ENCODE measurements at places on chromosomes 11 and 22. TPM values are rescaled to one million over a fixed set of nuclear protein-coding genes. Genes with fewer than 3 reads are reported as not detected.

Gene BTBD18
- total RNA-seq: not detected

Gene CHRM1
- not detected for total RNA-seq

Gene SLCO2B1
- not detected for total RNA-seq

Gene NARS2
- total RNA-seq: 24.6 TPM

Gene SMIM35
- total RNA-seq: 0.40 TPM

Gene P4HA3
- total RNA-seq: not detected

Gene DNAJB7
- not detected for total RNA-seq

Gene LMO1
- total RNA-seq: not detected

Gene LARGE1
- 0.81 TPM for total RNA-seq

Gene MRGPRF
- not detected for total RNA-seq

GRCh38 chr11:11396301-11397035 is 43.4 kb upstream of the CSNK2A3 start:
- H3K36me3 ChIP-seq: no peaks in the 10 kb centered on the region
- no peaks in the 10 kb centered on the region for H3K27me3 ChIP-seq
- H3K4me1 ChIP-seq: no peaks in the 10 kb centered on the region
- no peak overlapping the region for H3K4me3 ChIP-seq
- H3K27ac ChIP-seq: no peak overlapping the region

DNA sequence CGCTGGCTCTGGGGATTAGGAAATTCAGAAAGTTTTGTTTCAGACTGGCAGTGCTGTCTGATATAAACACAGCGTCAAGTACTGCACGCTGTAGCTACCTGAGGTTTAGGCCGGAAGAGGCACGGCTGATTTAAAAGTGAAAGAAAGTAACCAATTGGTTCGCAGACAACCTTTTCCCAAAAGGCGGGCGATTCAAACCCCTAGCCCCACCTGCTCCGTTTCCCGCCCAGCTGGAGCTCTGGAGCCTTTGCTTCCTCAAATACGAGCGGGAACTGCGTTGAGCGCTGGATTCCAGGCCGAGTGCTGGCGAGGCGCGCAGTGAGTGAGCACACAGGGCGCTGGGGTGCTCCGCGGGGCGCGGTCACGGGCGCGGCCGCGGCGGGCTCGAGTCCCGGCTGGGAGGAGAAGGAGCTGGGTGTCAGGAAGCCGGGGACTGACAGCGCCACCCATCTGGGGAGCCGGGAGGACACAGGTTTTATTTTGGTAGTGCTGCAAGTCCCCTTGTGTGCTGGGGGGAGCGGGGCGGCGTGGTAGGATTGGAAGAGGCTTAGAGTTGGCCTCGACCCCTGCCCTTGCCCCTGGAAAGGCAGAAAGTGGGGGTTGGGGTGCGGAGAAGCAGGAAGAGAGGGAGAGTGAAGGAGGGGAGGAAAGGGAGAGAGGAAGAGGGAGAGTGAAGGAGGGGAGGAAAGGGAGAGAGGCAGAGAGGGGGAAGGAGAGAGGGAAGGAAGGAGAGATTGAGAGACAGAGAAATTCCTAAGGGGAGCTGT is 2.1 kb downstream of the FAM111A start:
- peak overlapping the region; percentile 94 for H3K4me3 ChIP-seq
- no peaks in the 10 kb centered on the region for H3K27me3 ChIP-seq
- peaks cover 48% of the 10 kb centered on the region for H3K36me3 ChIP-seq
- peaks cover 56% of the 10 kb centered on the region for H3K4me1 ChIP-seq

DNA sequence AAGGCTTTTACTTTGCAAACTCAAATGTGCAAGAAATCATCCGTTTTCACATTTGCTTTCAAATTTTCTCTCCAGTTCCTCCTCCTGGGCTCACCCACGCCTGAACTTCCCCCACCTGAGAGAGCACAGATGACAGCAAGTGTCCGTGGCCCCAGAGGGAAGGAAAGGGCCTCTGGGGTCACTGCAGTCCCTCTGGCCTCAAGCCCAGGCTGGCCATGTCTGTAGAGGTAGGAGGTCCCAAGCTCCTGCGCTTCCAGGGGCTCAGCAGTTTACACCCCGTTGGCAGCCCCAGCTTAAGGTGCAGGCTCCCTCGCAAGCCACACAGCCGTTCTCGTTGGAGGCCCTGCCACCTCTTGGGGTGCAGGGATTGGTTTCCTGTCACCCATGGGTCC is 40.5 kb upstream of the PRDM11 start:
- peaks cover 3% of the 10 kb centered on the region for H3K27me3 ChIP-seq
- no peak overlapping the region for H3K27ac ChIP-seq
- peaks cover 12% of the 10 kb centered on the region for H3K4me1 ChIP-seq
- no peak overlapping the region for H3K4me3 ChIP-seq
- peak; percentile 3 for DNase-seq

DNA sequence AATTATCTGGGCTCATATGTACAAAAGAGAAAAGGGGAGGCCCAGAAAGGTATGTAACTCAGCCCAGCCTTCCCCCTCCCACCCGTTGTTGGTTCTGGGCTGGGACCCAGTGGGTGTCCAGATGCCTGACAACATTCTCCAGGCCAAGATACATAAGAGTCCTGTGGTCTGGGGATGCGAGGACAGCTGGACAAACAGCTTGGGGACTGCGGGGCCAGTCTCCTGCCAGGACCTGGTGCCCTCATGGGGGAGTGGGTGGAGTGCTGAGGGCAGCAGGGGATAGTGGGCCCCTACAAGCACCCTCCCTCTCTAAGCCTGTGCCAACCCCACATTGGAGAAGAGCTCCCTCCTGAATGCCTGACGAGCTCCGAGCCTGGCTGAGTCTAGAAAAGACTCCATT is 3.5 kb upstream of the SLC22A6 start:
- no peaks in the 10 kb centered on the region for H3K4me1 ChIP-seq
- no peaks in the 10 kb centered on the region for H3K36me3 ChIP-seq
- no peak overlapping the region for H3K4me3 ChIP-seq
- no peak for DNase-seq

DNA sequence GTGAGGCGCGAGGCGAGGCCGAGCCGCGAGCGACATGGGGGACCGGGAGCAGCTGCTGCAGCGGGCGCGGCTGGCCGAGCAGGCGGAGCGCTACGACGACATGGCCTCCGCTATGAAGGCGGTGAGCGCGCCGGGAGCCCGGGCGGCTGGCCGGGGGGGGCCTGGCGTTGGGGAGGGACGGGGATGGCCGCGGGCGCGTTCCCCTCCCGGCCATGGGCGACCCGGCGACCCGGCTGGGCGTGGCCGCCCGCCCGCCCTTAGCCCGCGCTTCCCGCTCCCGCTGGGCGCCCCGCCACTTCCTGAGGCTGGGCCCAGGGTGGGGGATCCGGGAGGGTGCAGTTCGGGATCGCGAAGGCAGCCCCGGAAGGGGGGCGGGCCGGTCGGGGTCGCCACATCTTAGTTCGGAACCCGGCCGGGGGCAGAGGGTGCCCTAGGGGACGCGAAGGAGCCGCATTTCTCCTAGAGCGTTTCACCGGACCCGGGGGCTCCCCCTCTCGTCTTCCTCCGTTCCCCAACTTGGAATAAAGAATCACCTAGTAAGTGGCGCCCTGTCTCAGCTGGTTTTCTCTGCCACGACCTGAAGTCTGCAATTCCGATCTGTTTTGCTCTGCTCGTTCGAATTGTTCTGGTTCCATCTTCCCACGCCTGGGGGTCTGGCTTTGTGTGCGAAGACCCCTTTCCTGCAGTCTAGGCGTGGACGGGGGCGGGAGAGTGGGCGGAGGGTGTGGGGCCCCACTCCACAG is 536 bp downstream of the YWHAH start:
- no peaks in the 10 kb centered on the region for H3K27me3 ChIP-seq
- no peak overlapping the region for H3K4me3 ChIP-seq
- H3K36me3 ChIP-seq: peaks cover 21% of the 10 kb centered on the region
- peak; percentile 57 for DNase-seq
- no peak overlapping the region for H3K27ac ChIP-seq

- H3K36me3 ChIP-seq: no peaks in the 10 kb centered on the region
- H3K4me3 ChIP-seq: no peak overlapping the region
- no peak for DNase-seq
- peaks cover 1% of the 10 kb centered on the region for H3K4me1 ChIP-seq
These were observed 26.8 kb downstream of the RPL3 start for GRCh38 chr22:39292561-39293074.

GRCh38 chr11:102313238-102313940 is 3.9 kb upstream of the BIRC3 start:
- peaks cover 56% of the 10 kb centered on the region for H3K4me1 ChIP-seq
- H3K36me3 ChIP-seq: peaks cover 10% of the 10 kb centered on the region
- peak overlapping the region; percentile 68 for H3K4me3 ChIP-seq
- peak overlapping the region; percentile 96 for H3K27ac ChIP-seq

DNA sequence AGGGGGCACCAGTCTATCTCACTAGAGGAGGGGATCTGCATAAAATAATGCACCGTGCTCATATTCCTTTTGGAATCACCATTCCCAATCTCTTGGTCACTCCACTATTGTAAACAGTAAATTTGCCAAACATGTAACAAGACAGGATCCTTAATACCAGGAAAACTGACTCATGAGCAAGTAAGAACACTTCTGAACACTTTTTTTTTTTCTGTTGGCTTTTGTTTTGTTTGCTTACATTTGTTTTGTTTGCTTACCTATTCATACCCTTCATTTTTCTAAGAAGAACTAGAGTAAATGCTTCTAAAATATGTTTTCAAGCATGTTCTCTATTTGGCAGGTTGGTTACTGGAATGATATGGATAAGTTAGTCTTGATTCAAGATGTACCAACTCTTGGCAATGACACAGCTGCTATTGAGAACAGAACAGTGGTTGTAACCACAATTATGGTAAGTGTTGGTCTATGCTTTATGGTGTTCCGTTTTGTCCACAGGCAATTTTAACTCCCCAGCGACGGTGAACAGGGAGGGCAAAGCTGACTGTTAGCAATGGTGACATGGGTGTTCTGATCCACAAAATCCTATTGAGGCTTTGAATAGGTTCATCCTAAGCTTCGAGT is 111.8 kb downstream of the MSANTD4 start:
- H3K27ac ChIP-seq: no peak overlapping the region
- no peaks in the 10 kb centered on the region for H3K36me3 ChIP-seq
- H3K27me3 ChIP-seq: no peaks in the 10 kb centered on the region
- H3K4me3 ChIP-seq: no peak overlapping the region
- H3K4me1 ChIP-seq: no peaks in the 10 kb centered on the region
- DNase-seq: no peak

DNA sequence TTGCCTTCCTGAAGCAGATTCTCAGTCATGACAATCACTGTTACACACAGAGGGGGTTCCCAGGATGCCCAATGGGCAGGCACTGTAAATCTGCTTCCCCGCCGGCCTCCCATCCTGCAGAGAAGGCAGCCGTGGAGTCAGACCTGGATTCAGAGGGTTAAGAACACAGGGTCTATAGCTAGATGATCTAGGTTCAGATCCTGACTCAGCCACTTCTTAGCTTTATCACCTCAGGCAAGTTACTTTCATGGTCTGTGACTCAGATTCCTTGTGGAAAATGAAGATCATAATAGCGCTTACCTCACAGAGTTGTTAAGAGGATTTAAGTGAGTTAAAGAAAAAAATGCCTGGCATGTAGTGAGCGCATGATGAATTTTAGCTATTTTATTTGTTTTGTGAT is 95.9 kb downstream of the TIMP3 start:
- no peak for DNase-seq
- no peak overlapping the region for H3K4me3 ChIP-seq
- no peak overlapping the region for H3K27ac ChIP-seq

DNA sequence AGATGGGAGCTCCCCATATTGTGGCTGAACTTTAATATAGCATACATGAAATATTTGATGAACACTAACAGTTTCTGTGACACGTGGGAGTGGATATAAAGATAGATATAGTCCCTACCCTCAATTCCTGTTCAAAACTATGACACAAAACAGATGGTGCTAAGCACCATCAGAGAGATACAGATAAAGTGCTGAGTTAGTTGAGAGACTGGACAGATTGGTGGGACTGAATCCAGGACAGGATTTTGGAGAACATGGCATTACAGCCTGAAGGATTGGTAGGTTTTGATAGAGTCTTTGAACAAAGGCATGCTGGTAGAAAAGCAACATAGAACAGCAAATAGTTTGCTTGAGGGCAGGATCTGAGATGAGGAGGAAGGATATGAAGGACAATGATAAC is 215.1 kb upstream of the SORL1-AS1 start:
- no peaks in the 10 kb centered on the region for H3K4me1 ChIP-seq
- H3K27ac ChIP-seq: no peak overlapping the region
- no peak overlapping the region for H3K4me3 ChIP-seq

DNA sequence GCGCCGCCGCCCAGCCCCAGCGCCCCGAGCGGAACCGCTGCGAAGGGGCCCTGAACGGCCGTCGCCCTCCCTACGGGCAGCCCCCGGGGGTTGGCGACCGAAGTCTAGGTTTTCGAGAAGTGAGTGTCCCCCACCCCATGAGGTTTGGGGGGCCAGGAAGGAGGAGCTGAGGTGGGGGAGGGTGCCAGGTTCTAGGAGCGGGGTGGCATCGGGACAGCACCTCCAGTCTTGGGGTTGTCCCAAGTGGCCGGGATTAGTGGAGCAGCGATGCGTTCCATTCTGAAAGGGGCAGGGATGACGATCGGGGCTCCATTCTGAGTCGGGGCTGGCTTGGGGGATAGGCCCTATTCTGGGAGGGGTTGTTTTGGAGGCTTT is 408 bp downstream of the PPP2R5B start:
- H3K36me3 ChIP-seq: peaks cover 2% of the 10 kb centered on the region
- H3K27me3 ChIP-seq: no peaks in the 10 kb centered on the region
- peak; percentile 42 for DNase-seq
- peak overlapping the region; percentile 85 for H3K4me3 ChIP-seq

GRCh38 chr22:21041937-21042336 is 3.8 kb upstream of the LRRC74B start:
- H3K36me3 ChIP-seq: no peaks in the 10 kb centered on the region
- H3K27me3 ChIP-seq: peaks cover 17% of the 10 kb centered on the region
- H3K4me3 ChIP-seq: no peak overlapping the region
- H3K4me1 ChIP-seq: peaks cover 21% of the 10 kb centered on the region

GRCh38 chr11:73463359-73463758 is 87.2 kb downstream of the RELT start:
- H3K27me3 ChIP-seq: no peaks in the 10 kb centered on the region
- no peak for DNase-seq
- H3K4me1 ChIP-seq: no peaks in the 10 kb centered on the region
- peaks cover 4% of the 10 kb centered on the region for H3K36me3 ChIP-seq
- H3K27ac ChIP-seq: no peak overlapping the region

- no peaks in the 10 kb centered on the region for H3K4me1 ChIP-seq
- no peak for DNase-seq
- no peaks in the 10 kb centered on the region for H3K36me3 ChIP-seq
These were observed 1.8 kb upstream of the PGA3 start for GRCh38 chr11:61201476-61201875.

- H3K27ac ChIP-seq: no peak overlapping the region
- H3K4me1 ChIP-seq: peaks cover 60% of the 10 kb centered on the region
- no peaks in the 10 kb centered on the region for H3K27me3 ChIP-seq
- no peaks in the 10 kb centered on the region for H3K36me3 ChIP-seq
- no peak for DNase-seq
- no peak overlapping the region for H3K4me3 ChIP-seq
These were observed 64.6 kb upstream of the PTPRJ start for GRCh38 chr11:47915783-47916182.

- H3K27ac ChIP-seq: peak overlapping the region; percentile 66
- H3K4me3 ChIP-seq: peak overlapping the region; percentile 24
- peaks cover 80% of the 10 kb centered on the region for H3K4me1 ChIP-seq
- peaks cover 17% of the 10 kb centered on the region for H3K36me3 ChIP-seq
- no peaks in the 10 kb centered on the region for H3K27me3 ChIP-seq
These were observed 3.1 kb downstream of the ENDOD1 start for GRCh38 chr11:95092549-95093324.

GRCh38 chr11:72234920-72235319 is 9.1 kb downstream of the PHOX2A start:
- no peak overlapping the region for H3K27ac ChIP-seq
- H3K4me1 ChIP-seq: peaks cover 3% of the 10 kb centered on the region
- peaks cover 17% of the 10 kb centered on the region for H3K36me3 ChIP-seq
- no peak for DNase-seq

- peaks cover 78% of the 10 kb centered on the region for H3K4me1 ChIP-seq
- no peaks in the 10 kb centered on the region for H3K36me3 ChIP-seq
- H3K4me3 ChIP-seq: no peak overlapping the region
- H3K27me3 ChIP-seq: no peaks in the 10 kb centered on the region
- peak overlapping the region; percentile 3 for H3K27ac ChIP-seq
- DNase-seq: peak; percentile 20
These were observed 113.7 kb downstream of the PTPRJ start for GRCh38 chr11:48093795-48094642.
